ENCODE measurements at places on chromosomes 4 and X. TPM values are rescaled to one million over a fixed set of nuclear protein-coding genes. Genes with fewer than 3 reads are reported as not detected.

Gene PPEF2
- not detected for total RNA-seq

Gene HELT
- total RNA-seq, result not detected

Gene IL3RA
- total RNA-seq, result not detected

Gene DDX53
- total RNA-seq, result not detected

Gene MGAT4D
- total RNA-seq, result not detected

Gene BEX4
- 16.8 TPM for total RNA-seq
